ENCODE measurements at places on chromosomes 5 and 9.

DNA sequence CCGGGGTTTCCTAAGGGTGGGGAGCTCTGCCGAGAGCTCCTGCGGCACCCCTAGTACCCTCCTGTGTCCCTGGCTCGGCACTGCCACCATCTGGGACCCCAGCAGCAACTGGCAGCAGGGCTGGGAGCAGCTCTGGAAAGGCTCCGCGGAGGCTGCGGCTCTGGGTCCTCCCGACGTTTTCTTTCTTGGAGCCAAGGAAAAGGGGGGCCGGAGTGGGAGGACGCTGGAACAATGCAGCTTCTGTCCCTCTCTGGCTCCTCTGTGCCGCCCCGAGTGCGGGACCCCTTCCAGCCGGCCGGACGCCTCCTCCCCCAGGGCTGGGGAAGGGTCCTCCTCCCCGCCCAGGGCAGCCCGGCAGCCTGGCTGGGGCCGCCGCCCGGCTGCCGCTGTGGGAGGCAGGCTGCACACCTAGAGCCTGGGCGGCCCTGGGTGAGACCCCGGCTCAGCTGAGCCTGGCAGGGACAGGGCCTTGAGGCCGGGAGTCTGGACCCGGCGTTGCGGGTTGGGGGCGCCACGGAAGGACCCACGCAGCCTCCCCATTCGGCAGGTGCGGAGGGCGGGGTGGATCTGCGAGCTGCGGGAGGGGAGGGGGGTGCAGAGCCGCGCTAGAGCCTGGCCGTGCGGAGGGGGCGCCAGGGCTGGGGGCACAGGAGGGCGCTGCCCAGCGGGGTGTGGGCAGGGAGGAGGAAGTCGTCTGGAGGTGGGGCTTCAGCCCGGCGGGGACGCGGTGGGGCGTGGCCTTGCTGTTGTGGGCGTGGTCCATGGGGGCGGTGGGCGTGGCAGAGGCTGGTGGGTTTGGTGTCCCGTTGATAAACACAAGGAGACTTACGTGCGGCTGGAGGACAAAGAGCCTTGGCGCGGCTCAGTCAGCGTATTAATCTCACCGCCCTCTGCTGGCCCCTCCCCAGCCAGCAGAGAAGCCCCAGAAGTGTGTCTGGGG lies 15.1 kb downstream of the GPSM1 start:
- peak; percentile 32 for DNase-seq

DNA sequence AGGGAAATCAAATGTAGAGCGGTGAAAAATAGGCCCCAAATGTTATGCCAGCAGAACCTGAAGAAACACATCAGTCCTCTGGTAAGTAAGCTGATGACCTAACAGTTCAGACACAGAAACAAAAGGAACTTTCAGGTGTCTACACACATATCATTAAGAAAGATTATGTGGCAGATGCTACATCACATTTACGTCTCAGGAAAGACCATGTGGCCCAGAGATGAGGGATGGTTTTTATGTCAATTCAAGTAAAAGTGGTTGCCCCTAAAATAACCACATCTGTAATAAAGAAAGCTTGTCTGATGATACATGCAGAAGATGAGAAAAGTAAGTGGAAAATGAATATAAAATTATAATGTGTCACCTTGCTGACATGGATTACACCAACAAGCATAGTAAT lies 31.4 kb downstream of the GNAQ start:
- DNase-seq: no peak

DNA sequence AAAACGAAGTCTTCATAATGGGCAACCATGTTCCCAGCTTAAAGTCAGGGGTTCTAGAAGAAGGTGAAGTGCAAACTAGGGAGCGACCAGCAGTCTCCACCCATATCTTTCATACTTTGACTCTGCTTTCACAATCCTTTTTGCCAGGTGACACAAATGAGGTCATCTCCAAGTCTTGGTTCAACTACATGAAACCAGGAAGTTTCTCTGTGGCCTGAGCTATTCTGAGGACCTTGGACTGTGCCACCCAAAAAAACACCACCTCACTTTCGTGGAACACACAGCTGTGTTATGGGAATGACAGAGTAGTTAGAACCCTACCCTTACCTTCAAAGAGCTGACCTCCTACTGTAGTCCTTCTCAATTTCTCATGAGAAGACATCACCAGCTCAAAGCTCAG lies 309.2 kb downstream of the AGTPBP1 start:
- DNase-seq: no peak

GRCh38 chr5:63245271-63245670 lies 666.7 kb downstream of the LRRC70 start:
- no peak for DNase-seq

DNA sequence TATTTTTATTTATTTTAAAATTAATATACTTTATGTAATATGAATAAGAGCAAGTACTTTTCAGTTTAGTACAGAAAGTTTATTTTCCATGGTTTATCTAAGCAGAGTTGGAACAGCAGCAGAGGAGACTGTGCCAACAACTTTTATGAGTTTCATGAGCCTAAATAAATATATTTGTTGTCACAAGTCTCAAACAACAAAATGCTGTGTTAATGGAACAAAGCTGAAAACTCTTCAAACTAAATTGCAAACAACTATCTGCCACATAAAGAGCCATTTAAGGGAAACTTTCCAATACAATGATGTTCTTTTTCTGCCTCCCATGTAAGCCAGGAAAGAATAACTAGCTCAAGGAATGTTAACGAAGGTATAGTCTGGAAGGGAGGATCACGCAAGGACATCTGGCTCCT lies 96.1 kb downstream of the FBN2 start:
- no peak for DNase-seq

GRCh38 chr5:173662581-173663351 lies 46.3 kb upstream of the BOD1 start:
- DNase-seq: no peak

DNA sequence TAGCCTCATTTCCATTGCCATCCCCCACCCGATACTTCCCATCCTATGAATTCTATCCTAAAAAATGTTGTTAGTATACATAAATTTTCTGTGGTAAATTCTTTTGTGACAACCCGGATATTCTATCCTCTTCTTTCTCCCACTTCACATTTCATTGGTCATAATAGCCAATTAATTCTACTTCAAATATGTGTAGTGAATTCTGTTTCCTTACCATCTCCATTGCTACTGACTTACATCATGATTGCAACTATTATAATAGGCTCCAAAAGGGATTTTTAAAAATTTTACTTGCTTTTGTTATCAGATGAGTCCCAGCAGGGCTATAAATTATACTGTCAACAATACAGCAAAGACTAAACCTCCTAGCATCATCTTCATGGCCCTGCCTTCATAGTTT lies 1326.8 kb downstream of the PTPRD start:
- no peak for DNase-seq

DNA sequence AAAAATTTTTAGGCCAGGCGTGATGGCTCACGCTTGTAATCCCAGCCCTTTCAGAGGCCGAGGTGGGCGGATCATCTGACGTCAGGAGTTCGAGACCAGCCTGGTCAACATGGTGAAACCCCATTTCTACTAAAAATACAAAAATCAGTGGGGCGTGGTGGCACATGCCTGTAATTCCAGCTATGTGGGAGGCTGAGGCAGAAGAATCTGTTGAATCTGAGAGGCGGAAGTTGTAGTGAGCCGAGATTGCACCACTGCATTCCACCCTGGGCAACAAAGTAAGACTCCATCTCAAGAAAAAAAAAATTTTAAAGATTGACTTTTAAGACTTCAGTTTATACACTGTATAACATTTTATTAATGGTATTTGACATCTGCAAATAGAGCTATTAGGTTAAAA lies 60.1 kb upstream of the GNAQ start:
- no peak for DNase-seq

DNA sequence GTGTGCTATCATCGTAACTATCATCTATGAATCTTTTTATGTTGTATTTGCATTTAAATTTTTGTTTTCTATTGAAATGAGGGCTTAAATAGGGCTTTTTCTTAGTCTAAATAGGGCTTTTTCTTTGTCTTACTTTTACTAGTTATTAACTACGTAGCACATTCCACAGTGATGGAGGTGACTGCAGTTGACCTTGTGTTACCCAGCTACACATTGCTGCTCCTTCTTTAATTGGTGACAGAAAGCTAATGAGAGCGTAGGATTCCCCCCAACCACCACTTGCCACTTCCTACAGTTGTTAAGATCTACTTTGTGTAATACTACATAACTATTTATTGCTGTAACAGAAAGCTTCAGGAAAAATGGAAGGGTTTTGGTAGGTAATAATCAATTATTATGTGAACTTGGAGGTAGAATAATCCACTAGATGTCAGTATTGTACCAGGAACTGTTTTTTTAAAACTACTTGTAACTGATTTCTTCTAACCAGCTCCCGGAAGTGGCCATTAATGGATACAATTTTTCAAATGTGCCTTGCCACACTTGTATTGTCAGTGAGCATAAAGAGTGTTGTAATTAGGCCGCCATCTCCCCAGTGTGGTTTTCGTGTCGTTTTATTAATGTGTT lies 18.0 kb downstream of the MTRR start:
- DNase-seq: no peak

DNA sequence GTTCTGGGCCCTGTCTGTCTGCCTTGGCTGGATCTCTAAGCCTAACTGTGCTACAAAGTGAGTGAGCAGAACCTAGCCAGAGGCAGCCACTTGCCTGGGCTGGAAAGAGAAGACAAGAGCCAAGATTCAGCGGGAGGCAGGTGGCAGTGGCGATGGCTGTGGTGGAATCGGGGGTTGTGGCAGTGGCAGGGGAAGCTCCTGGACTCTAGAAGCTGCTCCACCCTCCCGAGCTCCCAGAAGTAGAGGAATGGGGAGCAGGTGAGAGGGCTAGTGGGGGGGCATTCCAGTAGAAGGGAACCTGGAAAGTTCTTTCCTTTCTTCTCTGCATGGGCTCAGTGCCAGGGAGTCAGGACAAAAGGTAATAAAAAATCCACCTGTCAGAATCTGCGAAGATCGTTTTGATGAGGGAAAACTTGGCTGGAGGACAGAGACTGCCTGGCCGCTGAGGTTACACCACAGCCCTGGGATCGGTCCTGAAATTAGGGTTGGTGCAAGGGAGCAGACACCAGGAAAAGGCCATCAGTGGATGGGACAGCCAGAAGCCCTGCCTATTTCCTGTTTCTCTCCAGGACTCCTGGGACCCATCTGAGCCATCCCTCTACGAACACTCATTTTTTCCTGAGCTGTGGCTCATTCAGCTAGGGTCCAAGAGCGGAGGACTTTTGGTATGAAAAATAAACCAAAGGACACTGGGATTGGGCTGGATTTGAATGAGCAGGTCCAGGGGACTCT lies 1.6 kb downstream of the CRAT start:
- no peak for DNase-seq

DNA sequence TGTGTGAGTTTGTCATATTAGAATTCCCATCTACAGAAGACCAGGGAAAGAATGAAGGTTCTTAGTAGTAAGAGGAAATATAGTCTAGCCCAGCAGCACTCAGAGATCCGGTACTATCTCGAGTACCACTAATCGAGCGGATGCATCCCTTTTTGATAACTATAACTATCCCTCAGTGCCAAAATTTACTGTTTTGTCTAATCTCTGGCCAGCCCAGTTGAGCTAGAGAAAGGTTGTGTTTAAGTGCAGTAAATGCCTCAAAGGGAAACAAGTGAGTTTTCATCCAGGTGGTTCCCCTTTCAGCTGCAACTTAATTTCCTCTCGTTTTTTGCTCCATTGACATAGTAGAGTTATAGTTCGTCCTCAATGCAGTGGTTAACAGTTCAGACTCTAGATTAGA lies 146.7 kb downstream of the GPBP1 start:
- no peak for DNase-seq

DNA sequence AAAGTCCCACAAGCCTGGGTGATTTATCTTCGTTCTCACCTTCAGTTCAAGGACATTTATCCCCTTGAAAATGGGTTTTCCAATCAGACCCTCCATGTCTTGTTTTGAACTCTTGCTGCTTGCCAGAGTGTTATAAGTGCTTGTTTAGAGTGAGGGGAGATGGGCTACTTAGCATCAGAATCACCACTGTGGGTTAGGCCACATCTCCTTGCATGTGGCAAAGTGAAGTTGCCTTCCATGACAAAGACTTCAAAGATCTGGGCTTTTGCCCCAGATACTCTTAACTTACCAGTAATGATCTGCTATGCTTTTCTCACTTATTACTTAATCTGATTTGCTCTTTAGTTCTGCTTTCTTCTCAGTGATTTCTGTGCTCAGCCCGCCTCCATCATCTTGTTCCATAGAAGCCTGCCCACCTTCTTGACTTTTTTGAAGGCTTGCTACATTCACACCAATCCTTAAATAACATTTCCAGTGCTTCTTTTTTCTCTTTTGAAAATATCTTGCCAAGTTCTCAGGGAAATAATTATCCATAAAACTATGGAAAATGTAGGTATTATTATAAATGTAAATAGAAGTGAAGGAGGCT lies 39.0 kb downstream of the GPR21 start:
- no peak for DNase-seq

All from activated CD4-positive, alpha-beta T cell treated with anti-CD3 and anti-CD28 coated beads, Interleukin-2, amount 50 U/mL, for 4 hours (primary cell).